ENCODE measurements at places on chromosomes 7 and 10.

- no peak for DNase-seq
Measured at GRCh38 chr10:17781856-17782255, 27.3 kb upstream of the MRC1 start.

DNA sequence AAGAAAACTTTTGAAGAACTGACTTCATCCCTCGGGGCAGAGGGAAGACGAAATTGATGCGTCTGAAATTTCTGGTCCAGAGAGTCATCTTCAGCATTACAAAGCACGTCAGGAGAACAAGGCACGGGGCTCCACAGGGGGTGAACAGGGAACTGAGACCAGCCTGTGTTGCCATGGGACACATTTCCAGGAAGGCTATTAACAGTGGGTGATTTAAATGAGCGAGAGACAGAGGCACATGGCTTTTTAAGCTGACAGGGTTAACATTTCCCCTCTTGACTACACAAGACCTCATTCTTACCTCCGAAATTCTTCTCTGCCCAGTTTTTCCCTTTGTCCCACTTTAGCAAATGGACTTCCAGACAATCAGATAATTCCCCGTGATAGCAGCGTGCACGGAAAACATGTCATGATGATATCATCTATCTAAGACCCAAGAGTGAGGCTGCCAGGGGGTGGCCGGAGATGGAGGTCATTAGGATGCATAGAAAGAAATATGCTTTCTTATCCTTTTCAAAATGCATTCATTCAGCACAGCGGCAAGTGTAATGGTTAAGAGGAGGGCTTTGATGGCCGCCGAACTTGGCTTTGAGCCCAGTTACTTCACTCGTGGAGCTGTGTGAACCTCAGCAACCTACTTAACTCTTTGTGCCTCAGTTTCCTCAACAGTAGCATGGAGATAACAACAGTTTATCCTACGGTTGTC, 248.0 kb downstream of the PRPF18 start:
- no peak for DNase-seq

GRCh38 chr7:1922071-1922869, 252.2 kb downstream of the ELFN1 start:
- DNase-seq, result no peak

DNA sequence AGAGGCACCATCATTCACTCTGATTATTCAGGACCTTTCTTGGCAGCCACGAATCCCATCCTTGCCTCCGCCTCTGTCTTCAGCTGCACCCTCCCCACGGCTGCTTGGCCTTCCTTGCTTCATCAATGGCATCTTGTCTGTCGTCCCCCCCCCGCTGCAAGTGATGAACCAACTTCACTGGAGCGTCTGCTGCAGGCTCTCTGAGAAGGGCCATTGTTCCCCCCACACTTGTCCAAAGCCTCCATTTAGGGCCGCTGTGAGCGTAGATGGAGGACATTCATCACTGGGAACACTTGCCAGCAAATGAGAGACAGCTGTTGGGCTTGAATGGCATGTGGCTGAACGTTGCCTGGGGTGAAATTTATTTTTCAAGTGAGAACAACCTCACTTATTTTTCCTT, 20.1 kb downstream of the AFAP1L2 start:
- no peak for DNase-seq

DNA sequence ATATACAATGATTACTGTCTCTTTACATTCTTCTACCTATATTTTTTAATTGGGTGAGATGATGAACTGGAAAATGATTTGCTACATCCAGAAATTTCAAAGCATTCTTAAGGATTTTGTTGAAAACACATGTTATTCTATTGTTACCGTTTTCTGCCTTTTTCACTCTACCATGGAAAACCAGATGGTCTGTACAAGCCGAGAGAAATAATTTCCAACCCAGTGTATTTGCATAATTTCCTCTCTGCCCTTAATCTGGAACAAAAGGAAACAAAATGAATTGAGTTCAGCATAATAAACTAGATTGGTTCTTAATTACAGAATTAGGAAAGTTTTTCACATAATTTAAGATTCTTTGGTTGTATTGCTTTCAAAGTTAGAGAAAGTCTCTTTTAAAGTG, 211.2 kb downstream of the CACNB2 start:
- no peak for DNase-seq

DNA sequence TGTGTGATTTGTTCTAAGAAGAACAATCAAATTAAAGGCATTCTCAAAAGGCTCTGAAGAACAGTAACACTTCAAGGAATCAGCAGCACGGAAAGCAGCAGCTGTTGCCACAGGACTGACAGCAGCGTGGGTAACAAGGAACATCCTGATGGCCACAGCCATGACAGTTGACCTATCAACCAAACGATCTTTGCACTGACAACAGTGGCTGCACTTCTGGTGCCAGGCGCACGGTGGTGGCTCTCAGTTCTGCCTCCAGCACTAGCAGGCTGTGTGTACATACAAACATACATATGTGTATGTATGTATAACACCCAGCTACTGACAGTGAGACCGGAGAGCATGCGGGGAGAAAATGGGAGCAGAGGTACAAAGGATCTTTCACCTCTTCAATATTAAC, 114.1 kb downstream of the ZFAND4 start:
- no peak for DNase-seq

GRCh38 chr7:34430456-34430855, 227.6 kb upstream of the NPSR1 start:
- no peak for DNase-seq

GRCh38 chr7:40937879-40938278, 765.0 kb downstream of the INHBA start:
- DNase-seq, result no peak

GRCh38 chr7:24728503-24729364, 28.5 kb downstream of the GSDME start:
- no peak for DNase-seq
